Naive thymus-derived CD8-positive, alpha-beta T cell (primary cell): ENCODE measurements at places on chromosomes 7 and 10. TPM values are rescaled to one million over a fixed set of nuclear protein-coding genes. Genes with fewer than 3 reads are reported as not detected.

DNA sequence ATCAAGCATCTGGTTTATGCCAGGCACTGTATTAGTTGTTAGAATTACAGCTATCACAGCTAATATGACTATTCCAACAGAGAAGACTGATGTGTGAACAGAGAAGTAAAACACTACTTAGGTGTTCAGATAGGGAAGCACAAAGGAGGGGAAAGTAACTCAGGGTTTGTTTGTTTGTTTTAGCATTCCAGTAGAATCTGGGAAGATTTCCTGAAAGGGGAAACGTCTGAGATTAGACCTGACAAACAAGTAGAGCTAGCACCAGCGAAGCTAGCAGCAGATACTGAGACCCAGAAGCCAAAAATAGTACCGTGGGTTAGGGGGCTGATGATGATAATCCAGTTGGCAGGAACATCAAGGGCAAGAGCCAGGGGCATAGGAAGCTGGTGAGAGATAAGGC is 28.8 kb upstream of the KLHL7 start:
- DNase-seq = no peak

- no peak for DNase-seq
Observed at GRCh38 chr10:111114758-111115500, 38.1 kb downstream of the ADRA2A start.

- DNase-seq = no peak
Observed at GRCh38 chr10:127012071-127012768, 107.0 kb downstream of the DOCK1 start.

The ZNF804B gene
- total RNA-seq = not detected
